ENCODE measurements at places on chromosomes 2 and 18.

DNA sequence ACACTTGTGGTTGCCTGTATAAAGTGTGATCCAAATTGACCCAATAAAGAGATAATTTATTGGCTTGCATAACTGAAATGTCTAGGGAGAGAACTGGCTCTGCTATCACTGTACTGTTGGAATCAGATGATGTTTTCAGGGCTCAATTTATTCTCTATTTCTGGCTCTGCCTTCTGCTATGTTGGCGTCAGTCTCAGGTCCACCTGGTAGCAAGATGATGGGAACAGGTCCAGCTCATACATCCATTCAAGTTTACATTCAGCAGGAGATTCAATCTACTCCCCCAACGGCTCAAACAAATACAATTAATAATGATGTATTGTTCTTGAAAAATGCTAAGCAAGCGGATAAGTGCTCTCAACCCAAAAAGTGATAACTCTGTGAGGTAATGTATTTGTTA, 297.7 kb upstream of the SYT4 start:
- no peak for DNase-seq

- no peak for DNase-seq
These were observed 225.4 kb downstream of the LRRTM4 start for GRCh38 chr2:77296791-77297190.

GRCh38 chr2:134790487-134790886, 47.9 kb upstream of the ACMSD start:
- DNase-seq: no peak

DNA sequence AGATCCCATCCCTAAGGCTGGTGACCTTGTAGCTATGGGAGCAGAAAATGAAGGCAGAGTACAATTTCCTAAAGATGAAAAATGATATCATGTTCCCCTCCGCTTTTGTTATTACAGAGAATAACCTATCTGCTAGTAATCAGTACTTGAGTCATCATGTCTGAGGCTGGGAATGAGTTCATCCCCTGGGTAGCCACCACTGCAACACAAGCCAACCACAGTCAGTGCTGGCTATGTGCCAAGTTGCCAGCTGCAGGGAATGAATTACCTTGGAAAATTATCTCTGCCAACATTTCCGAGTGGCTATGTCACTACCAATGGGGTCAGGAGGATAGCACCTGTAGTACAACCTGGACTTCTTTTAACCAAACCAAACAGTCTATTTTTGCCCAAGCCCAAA, 1094.7 kb upstream of the DDX18 start:
- no peak for DNase-seq

DNA sequence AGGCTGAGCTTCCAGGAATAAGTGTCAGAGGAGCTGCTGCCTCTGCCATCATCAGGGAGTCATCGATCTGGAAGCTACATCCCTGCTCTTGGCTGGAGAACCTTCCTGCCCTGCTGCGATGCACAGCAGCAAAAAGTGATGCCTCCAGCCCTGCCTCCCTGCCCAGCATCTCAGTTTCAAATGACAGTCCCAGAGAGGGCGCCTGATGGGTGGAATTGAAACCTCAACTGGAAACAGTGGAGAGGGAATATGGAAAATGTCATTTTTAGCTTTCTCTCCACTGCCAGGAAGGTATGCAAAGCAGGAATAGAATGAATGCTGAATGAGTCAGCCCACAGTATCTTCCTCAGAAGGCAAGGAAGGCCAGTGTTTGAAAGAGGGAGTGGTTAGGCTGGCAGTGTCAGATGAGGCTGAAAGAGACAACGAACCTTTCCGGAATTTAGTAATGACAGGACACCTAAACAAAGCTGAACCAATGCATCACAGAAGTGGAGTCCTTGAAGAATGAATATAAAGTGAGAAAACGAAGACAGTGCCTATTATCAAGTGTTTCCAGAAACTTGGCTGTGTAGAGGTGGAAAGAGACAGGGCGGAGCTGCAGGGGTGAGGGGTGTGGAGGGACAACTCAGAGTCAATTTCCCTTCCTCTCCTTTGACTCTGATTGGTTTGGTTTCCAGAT, 153.9 kb upstream of the NDUFV2 start:
- no peak for DNase-seq

GRCh38 chr2:195442458-195443175, 214.4 kb upstream of the SLC39A10 start:
- no peak for DNase-seq

DNA sequence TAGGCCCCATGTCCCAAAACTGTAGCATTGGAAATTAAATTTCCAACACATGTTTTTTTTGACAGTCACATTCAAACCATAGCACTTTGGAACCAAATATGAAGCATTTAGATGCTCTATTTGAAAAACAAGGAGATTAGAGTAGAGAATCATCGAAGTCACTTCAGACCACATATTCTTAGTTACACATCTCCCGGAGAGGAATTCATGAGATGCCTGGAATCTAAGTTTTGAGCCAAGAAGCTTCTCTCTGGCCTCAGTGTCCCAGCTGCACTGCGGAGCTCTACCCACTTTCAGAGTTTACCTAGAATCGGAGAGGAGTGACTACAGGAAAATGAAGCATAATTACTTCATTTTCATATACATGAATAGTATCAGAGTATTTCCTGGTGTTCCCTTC, 385.9 kb downstream of the TNS1 start:
- DNase-seq: no peak

DNA sequence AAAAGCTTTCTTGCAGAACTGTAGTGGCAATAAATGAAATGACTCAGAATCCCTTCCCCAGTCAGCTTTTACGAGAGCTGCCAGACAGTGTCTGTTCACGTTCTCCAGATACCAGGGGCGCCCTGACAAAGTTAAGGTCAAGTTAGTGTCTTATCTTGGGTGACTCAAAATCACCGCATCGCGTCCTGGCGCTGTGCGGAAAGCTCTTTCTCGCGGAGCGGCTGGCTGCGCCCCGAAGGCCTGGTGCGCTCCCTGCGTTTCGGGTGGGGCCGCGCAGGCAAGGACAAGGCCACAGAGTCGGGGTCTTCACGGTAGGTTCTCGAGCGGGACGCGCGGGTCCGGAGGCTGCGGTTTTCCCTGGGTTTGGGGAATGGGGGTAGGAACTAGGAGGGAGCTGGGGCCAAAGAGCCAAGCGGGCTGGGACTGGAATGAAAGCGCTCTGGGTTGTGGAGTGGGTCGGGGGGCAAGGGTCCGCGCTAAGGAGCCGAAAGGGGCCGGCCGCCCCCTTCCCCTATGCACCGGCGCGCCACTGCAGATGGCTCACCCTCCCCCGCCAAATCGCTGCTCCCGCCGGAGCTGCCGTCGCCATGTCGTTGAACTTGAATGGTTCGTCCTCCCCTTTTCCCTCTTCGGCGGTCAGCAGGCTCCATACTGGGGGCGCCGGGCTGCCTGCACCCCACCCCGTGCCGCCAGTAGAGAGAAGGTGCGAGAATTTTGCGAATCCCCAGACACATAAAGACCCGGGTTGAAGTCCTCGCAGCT, 2.6 kb upstream of the HOXD11 start:
- DNase-seq: no peak

- DNase-seq: no peak
These were observed 130.6 kb downstream of the NXPH2 start for GRCh38 chr2:138649571-138649970.

DNA sequence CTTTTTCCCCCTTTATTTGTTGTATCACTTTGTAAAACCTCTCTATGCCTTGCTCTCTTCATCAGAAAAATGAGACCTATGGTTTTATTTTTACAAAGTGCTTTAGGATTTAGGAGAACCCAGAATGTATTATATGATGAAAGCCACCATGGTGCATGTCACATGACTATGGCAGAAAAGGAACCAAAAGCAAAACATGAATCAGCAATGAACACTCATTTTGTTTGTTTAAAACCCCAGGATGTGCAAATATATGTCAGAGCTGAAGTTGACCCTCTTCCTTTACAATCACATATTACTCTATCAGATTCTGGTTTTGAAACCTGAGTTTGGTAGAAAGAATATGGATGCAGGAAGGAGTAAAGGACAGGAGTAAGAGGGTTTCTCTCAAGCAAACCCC, 70.0 kb downstream of the FIGN start:
- no peak for DNase-seq

DNA sequence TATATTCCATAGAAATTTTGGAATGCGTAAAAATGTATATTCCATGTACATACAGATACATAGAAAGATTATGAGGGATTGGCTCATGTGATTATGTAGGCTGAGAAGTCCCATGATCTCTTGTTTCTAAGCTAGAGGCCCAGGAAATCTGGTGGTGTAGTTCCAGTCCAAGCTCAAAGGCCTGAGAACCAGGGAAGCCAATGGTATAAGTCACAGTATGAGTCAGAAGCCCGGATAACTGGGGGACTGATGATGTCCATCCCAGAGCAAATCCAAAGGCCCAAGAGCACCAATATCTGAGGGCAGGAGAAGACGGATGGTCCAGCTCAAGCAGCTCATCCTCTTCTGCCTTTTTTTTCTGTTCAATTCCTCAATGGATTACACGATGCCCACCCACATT, 385.0 kb upstream of the KLHL29 start:
- DNase-seq: no peak

DNA sequence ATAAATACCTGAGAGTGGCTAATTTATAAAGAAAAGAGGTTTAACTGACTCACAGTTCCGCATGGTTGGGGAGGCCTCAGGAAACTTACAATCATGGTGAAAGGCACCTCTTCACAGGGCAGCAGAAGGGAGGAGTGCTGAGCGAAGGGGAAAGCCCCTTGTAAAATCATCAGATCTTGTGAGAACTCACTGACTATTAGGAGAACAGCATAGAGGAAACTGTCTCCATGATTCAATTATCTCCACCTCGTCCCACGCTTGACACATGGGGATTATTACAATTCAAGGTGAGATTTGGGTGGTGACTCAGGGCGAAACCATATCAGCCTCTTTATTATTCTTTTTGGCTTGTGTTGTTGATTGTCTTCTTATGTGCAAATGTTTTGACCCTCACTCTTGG, 76.2 kb downstream of the WDR7 start:
- DNase-seq: no peak

DNA sequence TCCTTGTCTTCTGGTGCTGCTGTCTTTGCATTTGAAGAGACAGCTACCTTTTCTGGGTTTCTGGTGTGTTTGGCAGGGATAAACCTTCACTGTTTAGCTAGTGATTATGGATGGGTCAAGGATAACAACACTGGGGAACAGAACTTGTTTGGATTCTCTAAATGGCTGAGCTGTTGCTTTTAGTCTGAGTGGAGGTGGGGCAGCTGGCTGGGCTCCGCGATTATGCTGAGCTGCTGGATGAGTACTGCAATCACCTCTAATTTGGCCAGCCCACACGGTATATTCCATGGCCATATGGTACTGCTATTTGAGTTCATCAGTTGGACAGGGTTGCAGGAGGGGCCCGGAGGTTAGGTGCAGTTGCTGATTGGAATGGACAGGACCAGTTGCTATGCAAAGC, 361.6 kb upstream of the TFPI start:
- DNase-seq: no peak

DNA sequence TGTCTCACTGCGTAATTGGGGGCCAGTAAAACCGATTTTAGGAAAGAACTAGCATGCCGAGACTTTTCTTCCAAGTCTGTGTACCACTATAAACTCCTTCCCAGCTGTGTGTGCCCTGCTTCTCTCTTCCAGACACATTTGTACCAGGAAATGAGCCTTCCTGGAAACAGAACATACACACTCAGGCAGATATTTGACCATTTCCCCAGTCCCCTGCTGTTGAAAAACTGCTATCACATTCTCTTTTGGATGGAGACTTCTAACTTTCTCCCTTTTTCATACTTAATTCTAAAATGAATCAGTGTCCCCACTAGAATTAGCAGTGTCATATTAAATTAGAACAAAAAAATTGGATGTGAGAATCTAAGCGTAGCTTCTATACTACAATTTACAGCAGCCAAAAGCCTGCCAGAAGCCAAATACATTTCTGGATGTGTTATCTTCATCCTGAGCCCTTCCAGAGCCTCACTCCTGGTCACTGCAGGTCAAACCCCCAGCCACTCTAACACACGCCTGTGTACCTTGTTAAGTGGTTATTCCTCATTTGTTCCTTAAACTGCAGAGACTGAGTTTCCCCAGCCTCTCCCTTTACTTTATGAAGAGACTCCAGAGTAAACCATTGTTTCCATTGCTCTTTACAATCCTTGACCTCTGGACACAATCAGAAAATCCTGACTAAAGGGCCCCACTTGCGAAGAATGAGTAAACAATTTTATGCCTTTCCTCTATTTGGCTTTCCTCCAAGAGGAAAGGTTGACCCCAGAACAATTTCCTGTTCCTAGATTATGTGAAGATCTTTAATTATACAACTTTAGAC, 20.4 kb downstream of the DSG4 start:
- DNase-seq: no peak

GRCh38 chr2:10057231-10058107, 14.1 kb downstream of the KLF11 start:
- DNase-seq: no peak

DNA sequence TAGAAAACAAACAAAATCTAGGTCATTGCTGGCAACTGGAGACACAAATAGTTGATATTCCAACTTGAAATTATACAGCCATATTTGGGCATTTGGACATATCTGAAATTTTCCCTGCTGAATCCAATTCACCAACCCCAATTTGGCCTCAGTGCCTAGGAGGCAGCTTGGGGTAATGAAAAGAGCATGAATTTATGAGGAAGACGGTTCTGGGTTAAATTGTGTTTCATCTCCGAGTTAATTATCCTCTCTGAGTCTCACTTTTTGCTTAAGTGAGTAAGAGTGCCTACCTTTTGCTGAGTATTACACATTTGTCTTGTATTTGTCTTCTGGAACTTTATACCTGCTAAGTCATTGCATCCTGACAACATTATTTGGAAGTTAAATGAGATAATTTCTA, 1906.8 kb upstream of the PIK3C3 start:
- DNase-seq: no peak

- no peak for DNase-seq
These were observed 12.6 kb upstream of the FIGN start for GRCh38 chr2:163748420-163748819.

DNA sequence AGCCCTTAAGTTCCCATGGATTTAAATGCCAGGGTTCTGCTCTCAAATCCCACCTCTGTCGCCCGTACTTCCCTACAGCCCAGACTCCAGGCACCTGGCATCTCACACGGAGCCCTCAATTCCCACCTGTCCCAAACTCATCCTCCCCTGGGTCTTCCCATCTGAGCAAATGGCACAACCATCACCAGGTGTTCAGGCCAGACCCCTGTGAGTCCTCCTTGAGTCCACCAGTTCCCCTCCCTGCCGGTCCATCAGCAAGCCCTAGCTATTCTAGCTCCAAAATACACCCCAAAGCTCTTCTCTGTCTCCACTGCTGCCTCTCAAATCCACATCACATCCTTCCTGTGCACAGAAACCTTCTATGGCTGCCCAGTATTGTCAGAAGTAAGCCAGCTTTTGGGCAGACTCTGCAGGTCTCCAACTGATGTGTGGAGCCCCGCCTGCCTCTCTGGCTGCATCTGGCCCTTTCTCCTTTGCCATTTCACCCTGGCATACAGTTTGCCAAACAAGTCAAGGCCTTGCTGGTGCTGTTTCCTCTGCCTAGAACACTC, 67.7 kb downstream of the DNMT3A start:
- no peak for DNase-seq

- DNase-seq: no peak
These were observed 4.6 kb upstream of the CIB4 start for GRCh38 chr2:26645762-26646161.

DNA sequence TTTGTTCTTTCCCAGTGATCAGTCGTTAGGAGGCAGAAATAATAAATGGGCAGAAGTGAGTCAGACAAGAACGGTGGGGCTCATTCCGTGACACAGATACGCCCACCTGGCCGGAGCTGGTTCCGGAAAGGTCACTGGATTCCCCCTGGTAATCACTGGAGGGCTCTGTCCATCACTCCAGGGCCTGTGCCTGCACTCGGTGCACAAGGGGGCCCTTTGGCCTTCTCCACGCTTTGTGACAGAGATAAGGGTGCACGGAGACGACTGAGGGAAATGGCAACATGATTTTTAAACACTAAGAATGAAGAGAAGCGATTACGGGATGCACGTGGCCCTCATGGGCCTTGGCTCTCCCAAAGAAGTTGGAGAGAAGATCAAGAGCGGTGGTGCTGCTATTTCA, 84.4 kb downstream of the PTGR3 start:
- no peak for DNase-seq

Measured in GM12891 (cell line).